Activated gamma-delta T cell (primary cell): ENCODE measurements at places on chromosomes 12 and 14.

GRCh38 chr12:65450625-65451024, 172.1 kb downstream of the MSRB3 start:
- DNase-seq: no peak

DNA sequence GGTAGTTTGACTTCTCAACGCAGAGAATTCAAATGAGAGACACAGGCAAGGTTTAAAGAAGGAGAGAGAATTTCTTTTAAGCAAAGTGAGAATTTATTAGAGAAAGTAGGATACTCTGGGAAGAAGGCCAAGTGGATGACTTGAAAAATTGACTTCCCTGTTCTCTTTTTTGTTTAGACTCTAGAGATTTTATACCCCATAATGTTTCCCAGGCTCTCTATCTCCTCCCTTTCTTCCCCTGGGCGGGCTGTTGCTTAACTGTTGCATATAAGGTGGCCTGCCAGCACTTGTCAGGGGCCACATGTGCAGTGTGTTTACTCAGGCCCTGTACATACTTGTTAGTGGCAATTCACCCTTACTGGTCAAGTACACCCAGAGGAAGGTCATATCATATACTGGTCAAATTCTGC, 403.7 kb downstream of the SLC6A15 start:
- DNase-seq: no peak

- DNase-seq: no peak
Observed at GRCh38 chr12:106019144-106019543, 119.6 kb downstream of the NUAK1 start.

DNA sequence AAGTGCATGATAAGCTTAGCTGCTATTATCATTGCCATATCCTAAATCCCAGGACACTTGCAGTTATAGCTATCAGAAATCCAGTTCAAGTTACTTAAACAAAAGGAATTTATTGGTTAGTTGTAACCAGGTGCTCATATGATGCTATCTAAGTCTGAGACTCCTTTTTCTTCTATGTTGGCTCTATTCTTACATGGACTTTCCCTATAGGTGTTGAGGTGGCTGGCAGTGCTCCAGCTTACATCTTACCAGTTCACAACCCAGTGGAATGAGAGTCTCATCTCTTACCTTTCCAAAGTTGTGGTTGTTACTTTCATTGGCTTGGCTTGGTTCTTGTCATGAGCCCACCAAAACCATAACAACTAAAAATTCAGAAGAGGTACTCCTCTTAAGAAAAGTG, 94.6 kb downstream of the DACT1 start:
- no peak for DNase-seq

GRCh38 chr14:64704743-64705380, 638 bp downstream of the PLEKHG3 start:
- peak; percentile 29 for DNase-seq

DNA sequence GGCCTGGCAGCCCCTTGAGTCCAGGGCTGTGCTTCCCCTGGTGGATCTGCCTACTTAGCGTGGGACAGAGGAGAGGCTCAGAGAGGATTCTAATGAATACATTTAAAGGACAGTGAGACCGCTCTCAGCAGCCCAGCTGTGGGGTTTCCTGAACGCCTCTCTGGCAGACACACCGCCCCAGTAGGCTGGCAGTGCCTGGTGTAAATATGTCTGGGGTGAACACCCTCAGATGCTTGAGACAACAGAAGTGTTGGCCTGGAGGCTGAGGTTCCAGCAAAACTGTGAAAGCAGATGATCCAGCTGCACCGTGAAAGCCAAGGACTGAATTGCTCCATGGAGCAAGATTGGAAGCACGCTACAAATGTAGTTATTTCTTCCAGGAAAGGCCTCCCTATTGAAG, 55.1 kb downstream of the LRRC74A start:
- no peak for DNase-seq

DNA sequence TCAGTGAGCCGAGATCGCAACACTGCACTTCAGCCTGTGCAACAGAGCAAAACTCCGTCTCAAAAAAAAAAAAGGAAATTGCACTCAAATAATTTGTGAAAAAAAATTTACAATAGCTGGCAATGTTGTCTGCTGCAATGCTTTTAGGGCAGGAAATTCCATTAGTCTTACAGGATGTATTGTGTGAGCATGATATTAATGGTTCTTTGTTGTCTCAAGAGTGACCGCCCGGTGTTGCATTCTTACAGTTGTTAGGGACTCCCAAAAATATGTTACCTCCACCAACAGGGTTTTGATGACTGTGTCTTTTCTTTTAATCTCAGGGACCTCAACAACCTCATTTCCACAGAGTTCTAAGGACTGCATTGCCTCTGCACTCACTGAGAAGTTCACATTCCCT, 44.8 kb downstream of the PZP start:
- no peak for DNase-seq

DNA sequence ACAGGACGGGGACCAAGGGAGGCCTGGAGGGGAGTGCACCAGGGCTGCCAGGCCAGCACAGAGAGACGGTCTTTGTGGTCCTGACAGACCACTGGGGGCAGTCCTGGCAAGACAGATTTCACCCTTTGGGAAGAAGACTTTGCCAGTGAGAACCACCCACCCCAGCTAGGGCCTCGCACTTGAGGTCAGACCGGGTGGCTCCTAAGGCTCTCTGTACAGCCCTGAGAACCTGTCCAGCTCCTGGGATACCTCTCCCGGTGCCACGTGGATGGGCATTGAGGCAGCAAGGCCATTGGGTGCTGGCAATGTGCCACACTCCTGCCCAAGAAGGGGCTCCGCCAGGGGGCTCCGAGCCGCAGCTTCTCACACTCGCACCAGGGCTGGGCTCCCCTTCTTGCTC, 42.4 kb downstream of the DEGS2 start:
- DNase-seq: no peak

DNA sequence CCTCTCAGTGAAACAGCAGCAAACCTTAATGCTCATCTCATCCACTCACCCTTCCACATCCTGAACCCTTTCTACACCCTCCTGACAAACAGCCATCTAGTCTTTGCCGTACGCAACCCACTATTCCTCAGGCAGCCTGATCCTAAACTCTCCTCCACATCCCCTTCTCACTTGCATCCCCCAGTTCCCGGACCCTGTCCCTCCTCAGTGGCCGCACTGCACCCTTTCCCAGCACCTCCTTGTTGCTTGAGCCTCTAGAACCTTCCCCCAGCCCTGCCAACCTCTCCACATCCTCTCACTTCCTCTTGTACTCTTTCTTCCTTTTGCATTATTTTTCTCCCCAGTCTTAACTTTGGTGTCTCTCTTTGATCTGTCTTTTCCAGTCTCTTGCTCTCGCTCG, 42.9 kb downstream of the IQSEC3 start:
- no peak for DNase-seq

GRCh38 chr14:22047115-22047514, 373.5 kb upstream of the OR4E1 start:
- no peak for DNase-seq

GRCh38 chr14:61526405-61527312, 168.7 kb upstream of the HIF1A start:
- DNase-seq: no peak

- no peak for DNase-seq
Observed at GRCh38 chr12:12486661-12487240, 75.9 kb downstream of the DUSP16 start.

- DNase-seq: no peak
Observed at GRCh38 chr14:105865904-105866840, 339.8 kb downstream of the TMEM121 start.

DNA sequence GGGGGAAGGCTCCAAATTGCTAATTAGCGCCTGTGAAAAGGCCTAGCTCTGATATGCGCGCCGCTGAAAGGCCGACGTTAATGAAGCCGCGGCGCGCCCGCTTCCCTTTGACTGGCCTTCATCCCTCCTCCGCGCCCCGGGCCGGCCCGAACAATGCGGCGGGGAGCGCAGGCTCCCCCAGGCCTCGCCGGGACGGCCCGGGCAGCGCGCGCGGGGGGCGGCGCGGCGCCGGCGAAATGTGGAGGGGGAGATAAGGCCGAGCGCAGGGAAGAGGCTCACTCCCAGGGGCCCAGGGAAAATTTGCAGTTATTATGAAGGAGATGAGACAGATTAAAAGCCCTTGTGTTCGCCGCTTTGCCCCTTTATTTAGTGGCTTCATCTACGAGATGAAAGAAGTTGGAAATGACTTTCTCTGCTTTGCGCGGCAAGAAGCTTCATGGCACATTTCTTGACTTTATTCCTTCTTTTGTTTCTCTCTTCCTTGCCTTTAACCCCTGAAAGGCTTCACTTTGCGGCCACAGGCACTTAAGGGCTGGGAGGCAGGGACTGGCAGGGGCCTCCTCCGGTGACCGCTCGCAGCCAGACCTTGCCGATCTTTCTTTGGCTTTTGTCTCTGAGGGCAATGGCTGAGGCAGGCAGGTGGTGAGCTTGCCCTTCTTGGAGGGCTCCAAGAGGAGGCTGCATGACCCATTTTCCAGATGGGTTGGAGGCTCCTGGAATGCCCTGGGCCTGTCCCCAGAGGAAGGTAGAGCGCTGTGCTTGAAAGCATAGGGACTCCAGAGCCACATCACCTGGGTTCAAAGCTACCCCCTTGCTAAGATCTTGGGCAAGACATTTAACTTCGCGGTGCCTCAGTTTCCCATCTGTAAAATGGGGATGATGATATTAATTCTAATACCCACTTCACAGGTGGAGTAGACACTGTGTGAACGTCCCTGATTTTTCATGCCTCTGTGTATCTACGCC, 12.7 kb upstream of the GPATCH2L start:
- no peak for DNase-seq

GRCh38 chr12:3185260-3185870, 108.2 kb downstream of the TSPAN9 start:
- no peak for DNase-seq

- no peak for DNase-seq
Observed at GRCh38 chr12:78580296-78580695, 284.3 kb upstream of the SYT1 start.

GRCh38 chr14:22588526-22589095, 413 bp downstream of the DAD1 start:
- no peak for DNase-seq

DNA sequence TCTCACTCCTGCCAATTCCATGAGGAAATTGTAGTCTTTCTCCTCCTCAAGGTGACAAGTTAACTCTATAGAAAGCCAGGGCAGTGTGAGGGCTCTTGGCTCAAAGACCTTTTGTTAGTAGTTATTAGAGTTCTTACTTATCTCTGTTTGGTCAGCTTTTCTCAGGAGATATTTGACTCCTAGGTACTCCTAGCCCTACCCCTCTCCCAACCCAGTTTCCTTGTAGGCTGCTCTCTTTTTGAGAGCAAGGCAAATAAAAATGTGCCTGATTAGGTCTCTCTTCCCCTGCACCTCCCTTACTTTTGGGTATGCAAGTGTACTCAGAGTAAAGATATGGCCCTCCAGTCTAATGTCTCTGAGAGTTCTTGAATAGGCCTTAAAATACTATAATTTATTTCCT, 23.8 kb downstream of the BTG1 start:
- no peak for DNase-seq

- DNase-seq: no peak
Observed at GRCh38 chr12:122123051-122123760, 44.6 kb downstream of the MLXIP start.

DNA sequence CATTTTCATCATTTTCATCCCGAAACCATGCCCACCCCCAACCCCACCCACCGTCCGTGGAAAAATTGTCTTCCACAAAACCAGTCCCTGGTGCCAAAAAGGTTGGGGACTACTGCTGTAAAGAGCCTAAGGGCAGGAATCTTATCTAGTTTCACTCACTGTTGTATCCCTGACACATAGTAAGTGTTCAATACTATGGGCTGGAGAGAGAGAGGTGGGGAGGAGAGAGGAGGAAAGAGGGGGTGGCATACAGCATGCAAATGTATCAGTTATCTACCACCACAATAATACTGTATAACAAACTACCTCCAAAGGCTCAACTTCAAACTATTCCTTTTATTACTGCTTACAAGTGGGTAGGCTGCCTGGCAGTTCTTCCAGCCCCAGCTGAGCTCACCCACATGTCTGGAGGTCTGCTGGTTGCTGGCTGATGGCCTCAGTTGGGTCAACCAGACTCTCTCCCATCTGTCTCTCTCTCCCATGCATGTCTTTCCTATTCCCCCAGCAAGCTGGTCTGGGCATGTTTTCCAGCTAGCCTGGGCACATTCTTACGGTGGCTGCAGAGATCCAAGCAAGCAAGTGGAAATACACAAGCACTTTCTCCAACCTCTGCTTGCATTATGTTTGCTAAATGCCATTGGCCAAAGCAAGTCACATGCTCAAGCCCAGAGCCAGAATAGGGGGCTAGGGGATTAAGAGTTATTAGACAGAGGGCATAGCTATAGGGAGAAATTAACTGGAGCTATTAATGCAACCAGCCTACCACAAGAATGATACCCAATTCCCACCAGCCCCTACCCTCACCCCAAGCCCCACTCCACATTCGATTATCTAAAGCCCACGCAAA, 31.6 kb upstream of the FICD start:
- DNase-seq: no peak

DNA sequence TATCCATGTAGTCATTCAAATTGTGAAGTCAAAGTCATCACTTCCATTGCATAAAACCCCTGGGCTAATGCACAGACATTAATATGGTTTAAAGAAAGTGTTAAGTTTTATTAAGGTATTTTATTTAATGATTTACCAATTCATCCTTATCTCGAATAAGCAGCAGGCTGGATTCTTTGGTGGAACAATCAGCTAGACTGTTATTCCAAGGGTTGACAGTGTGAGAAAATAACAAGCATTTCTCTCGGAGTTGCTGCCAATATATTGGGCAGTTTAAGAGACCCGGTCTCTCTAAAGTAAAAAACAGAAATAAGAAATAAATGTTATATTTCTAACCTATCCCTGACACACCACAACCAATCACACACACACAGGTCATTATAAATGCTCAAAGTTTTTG, 9.4 kb downstream of the KLRB1 start:
- DNase-seq: no peak

- no peak for DNase-seq
Observed at GRCh38 chr14:63895510-63895909, 42.7 kb downstream of the SYNE2 start.

DNA sequence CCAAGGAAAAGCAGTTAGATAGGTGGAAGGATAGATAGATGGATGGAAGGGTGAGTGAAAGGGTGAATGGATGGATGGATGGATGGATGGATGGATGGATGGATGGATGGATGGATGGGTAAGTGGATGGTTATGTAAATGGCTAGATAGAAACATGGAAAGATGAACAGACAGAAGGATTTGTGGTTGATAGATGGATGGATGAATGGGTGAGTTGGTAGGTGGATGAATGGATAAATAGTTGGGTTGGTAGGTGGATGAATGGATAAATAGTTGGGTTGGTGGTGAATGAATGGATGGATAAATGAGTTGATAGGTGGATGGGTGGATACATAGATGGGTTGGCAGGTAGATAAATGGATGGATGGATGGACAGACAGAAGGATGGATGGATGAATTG, 30.3 kb upstream of the FAM222A start:
- DNase-seq: no peak

DNA sequence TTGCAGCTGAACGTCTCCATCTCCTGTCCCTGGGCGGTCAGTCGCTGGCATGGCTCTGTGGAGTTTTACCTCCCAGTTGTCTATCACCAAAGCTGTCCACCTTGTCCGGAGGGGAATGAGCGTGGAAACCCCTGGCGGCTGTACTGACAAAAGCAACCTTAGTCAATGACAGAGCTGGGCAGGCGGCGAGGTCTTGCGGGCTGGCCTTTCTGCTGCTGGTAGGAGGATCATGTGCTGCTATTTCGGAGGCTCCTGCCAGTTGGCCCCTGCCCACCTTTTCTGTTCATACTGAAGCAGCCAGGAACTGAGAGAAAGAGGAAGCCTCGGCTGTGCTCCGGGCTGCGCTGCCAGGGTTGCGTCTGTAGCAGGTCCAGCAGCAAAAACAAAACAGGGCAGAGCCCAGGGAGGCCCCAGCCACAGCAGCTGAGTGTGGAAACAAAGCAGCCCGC, 57.7 kb downstream of the HMGA2 start:
- DNase-seq: no peak
